ACHN (cell line): ENCODE measurements at places on chromosomes 4 and X.

DNA sequence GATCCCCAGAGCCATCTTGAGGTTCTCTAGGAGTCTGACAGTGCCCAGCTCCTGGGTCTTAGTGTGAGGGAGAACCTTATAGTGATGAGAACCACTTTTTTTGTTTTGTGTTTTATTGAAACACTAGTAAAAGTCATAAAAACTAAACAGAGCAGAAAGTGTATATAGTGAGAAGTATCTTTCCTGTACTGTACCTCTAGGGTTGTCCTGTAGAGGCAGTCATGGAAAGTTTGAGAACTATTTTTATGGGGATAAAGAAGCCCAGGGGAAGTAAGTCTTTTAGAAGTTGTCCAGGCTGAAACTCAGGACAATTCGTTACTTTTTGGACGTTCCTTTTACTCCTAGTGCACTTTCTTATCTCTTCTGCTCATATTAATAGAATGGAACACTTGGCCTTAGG lies 40.9 kb downstream of the ADH5 start:
- DNase-seq: no peak

GRCh38 chr4:92387459-92388069 lies 83.8 kb downstream of the GRID2 start:
- DNase-seq: peak; percentile 60

- peak; percentile 52 for DNase-seq
Observed at GRCh38 chrX:101658661-101659491, 774 bp downstream of the ARMCX2 start.

GRCh38 chrX:77174680-77175519 lies 272.3 kb upstream of the FGF16 start:
- no peak for DNase-seq

GRCh38 chr4:52094376-52095145 lies 43.5 kb downstream of the SPATA18 start:
- no peak for DNase-seq

DNA sequence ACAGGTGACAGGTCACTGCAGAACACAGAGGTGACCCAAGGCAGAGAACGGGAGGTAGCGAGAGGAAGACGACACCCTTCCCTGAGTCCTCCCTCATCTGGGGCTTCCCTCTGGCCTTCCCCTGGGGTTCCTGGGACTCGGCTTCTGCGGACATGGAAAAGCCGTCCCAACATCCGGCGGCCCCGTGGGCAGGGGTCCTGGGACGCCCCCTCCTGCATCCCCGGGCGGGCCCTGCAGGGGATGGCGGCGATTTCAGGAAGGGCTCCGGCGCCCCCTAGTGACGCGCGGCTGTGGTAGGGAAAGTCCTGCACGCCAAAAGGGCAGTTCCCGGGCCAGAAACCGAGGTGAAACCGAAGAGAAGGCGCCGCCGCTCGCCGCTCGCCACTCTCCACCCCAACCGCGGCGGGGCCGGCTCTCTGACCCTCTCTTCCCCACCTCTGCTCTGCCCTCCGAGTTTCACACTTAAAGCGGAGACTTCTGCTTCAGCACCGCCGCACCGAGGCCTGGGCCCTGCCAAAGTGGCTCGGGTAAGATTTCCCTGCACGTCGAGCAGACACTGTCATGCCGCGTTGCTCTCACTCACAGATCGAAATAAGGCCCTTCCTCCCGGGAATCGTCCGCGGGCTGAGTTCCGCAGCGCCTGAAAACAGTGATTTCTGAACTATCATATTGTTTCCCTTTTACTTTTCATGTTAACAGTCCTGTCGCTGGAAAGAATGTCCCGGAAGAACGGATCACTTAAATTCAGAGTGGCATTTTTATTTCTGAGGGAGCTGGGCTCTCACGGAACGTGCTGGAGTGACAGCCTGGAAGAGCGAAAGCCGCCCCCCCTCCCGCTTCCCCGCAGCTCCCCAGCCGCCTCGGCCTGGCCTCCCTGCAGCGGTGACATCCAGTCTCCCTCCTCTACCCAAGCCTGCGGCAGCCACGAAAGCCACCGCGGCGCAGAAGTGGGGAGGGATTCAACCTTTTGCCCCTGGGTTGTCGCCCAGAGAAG lies 110.6 kb downstream of the DCTD start:
- peak; percentile 55 for DNase-seq

GRCh38 chrX:68889249-68889648 lies 60.4 kb downstream of the EFNB1 start:
- no peak for DNase-seq

DNA sequence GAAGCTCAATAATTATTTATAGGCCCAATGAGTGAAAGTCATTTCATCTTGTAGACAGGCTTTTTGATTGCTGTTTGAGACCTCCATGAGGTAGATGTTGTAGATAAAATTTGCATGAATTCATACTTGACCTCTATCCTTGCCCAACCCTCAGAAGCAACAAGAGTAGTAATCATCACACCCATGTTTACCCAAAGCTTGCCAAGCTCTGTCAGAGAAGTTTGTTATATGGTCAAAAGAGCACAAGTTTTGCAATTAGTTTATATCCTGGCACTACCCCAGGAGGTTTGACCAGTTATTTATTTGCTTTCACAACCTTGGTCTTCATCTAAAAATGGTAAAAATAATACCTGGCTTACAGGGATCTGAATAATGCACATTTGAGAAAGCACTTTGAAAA lies 20.7 kb downstream of the ADH7 start:
- no peak for DNase-seq

- no peak for DNase-seq
Observed at GRCh38 chr4:97912156-97912555, 231.1 kb downstream of the STPG2 start.

GRCh38 chr4:30943356-30943755 lies 223.2 kb downstream of the PCDH7 start:
- no peak for DNase-seq

DNA sequence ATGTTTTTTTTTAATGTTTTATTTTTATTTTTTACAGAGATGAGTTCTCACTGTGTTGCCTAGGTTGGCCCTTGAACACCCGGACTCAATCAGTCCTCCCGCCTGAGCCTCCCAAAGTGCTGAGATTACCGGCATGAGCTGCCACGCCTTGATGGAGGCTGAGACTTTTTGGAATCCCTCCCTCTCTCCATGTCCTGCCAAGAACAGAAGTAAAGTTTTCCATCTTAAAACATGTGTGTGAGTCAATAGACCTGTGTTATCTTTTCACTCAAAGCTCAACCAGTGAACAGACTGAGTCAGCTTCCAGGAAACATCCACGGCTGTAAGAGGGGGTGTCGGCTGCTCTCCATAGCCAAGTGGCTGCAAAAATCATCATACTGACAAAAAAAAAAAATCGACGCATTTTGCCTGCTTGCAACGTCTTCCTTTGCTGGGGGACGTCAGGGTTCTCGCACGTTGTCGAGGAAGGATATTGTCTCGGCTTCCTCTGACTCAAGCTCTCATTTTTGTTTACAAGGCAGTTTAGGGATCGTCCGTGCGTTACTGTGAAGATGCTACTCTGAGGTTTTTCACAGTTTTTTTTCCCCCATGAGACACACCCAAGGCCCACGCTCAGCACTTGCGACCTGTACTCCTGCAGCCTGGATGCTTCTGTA lies 10.0 kb upstream of the ASMTL start:
- peak; percentile 31 for DNase-seq

DNA sequence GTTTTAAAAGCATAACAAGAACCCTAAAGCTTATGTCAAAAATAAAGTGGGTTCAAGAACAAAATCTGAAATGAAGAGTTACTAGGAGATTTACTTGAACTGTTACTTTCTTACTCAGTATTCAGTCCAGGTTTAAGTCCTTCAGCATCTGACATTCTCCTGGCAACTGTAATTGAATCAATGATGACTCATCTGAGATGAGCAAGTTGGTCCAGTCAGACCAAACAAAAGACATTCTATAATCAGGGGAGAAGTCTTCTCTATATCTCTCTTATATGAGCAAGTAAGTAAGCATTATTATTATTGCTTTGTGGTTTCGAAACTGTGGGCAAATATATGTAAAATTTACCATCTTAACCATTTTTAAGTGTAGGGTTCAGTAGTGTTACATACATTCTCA lies 34.6 kb downstream of the MAP9 start:
- DNase-seq: no peak

GRCh38 chr4:129326571-129327460 lies 230.9 kb downstream of the C4orf33 start:
- DNase-seq: no peak

DNA sequence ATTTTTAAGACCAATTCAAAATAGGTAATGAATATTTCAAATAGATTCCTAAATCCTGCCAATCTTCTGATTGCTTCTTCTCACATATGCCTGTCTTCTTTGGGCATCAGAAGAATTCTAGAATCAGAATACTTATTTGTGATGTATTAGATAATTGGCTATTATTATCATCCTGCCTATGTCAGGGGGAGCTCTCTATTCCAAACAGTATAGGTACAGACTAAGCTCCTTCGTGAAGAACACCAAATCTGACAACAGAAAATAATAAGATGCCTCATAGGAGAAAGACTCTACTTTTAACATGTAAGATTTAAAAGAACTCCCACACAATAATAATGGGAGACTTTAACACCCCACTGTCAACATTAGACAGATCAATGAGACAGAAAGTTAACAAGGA lies at the start of gene IQCM:
TSS of gene IQCM (minus strand) at position 101 of the 400 bp plus-strand sequence. CDS start 73,152 bp downstream, outside the sequence.
- no peak for DNase-seq

DNA sequence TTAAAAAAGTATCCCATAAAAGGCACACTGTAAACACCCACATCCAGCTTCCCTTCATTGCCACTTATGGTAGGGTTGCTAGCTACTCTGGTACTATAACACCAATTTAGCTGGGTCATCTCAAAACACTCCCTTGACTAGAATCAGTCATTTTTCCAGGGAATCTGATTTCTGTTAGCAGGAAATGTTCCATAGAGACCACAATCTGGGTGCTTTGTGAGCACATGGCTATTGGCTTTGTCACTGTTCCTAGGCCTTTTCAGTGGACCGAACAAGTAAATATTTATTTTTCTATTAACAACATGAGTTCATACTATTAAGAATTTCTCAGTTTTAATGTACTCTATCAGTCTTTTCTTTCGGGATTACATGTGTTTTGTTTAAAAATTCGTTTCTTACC lies 404.7 kb upstream of the GNPDA2 start:
- DNase-seq: no peak

DNA sequence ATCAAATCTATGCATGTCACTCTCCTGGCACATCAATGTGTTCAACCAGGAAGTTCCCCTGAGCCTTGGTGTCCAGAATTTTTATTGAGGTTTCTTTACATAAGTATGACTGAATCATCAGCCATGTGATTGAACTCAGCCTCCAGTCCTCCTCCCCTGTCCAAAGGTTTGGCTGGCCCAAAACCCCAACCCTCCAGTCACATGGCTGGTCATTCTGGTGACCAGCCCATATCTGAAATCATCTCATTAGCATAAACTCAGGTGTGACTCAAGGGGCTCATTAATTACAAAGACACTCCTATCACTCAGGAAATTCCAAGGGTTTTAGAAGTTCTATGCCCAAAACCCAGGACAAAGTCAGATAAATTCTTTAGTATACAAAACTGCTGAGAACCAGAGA lies 20.6 kb upstream of the SUPT20HL2 start:
- no peak for DNase-seq

- DNase-seq: no peak
Observed at GRCh38 chrX:70494441-70494840, 49.8 kb downstream of the DLG3 start.

GRCh38 chrX:150212672-150213480 lies 150.2 kb upstream of the MAMLD1 start:
- DNase-seq: no peak

DNA sequence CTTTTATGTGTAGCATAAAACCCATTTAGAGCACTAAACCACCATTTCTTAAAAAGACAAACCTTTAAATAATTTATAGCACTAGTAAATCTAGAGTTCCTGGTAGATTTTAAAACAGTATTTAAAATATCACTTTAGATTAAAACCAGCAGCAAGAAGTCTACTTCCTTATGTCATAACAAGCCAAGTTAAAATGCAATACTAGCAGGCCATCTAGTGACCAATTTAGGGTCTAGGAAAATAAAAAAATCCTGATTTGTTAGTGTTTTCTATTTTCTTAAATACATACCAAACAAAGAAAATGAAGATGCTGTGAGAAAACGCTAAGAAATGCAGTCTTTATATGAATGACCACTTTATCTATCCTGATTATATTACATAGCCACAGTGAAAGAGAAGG lies 53.9 kb downstream of the PAPSS1 start:
- DNase-seq: peak; percentile 20

DNA sequence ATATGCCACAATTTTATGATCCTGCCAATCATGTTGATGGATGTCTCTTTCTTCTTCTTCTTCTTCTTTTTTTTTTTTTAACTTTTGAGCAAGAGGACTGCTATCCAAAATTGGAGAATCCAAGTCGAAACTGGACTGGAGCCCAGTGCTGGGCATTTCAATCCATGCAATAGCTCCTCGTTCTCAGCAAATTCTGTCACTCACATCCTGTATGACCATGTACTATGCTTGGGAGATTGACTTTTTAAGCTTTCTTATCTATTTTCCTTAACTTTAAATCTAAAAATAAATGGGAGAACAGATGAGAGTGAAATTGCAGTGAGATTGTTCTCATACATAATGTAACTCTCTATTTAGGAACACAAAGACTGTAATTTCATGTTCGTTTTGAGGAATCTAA lies 123.0 kb upstream of the PUDP start:
- DNase-seq: no peak

- DNase-seq: peak; percentile 43
Observed at GRCh38 chrX:49171752-49172279, at the start of gene PLP2. TSS of gene PLP2 (plus strand) at chrX:49171898. CDS start at chrX:49172001, 103 bp downstream.

DNA sequence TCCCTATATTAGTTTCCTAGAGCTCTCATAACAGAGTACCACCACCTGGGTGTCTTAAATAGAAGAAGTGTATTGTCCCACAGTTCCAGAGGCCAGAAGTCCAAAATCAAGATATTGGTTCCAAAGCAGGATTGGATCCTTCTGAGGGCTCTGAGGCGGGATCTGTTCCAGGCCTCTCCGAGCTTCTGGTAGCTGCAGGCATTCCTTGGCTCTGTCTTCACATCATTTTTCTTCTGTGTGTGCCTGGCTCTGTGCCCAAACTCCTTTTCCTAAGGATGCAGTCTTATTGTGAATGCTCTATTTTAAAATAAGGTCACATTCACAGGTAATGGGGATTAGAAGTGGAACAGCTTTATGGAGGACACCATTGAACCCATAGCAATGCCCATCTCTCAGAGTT lies 253.7 kb upstream of the TAPT1 start:
- no peak for DNase-seq

GRCh38 chr4:2910409-2910808 lies 52.8 kb downstream of the NOP14 start:
- no peak for DNase-seq

DNA sequence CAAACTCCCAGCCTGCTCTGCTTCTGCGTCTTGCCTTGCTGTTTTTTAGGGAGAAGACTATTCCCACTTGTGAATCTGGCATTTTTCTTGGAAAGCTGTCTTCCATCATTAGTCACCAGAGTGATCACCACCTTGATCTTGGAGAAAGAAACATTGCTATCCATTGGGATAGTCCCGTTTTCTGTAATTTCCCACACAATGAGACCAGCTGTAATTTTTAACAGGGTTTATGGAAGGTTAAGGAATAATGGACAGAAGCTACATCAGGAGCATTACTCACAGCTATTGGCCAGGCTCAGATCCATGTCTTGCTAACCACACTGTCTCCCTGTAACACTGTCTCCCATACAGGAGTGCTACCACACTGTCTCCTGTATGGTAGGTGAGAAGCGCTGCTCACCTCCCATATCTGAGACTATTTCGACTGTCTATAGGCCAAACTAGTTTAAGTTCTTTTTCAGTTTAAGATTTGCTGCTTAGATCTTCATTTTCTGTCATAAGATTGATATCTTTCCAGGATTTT lies 523.0 kb downstream of the SPRY1 start:
- DNase-seq: no peak

GRCh38 chr4:89482251-89482650 lies 174.7 kb upstream of the GPRIN3 start:
- DNase-seq: peak; percentile 62

- DNase-seq: no peak
Observed at GRCh38 chrX:148389629-148390028, 110.8 kb upstream of the AFF2 start.
